Caco-2 (cell line): ENCODE measurements at places on chromosomes 2 and 18. TPM values are rescaled to one million over a fixed set of nuclear protein-coding genes. Genes with fewer than 3 reads are reported as not detected.
A peak's percentile ranks its signal among the peaks of the same experiment; 100 is the strongest.

GRCh38 chr2:239609162-239609561 is 208.3 kb upstream of the HDAC4 start:
- no peaks in the 10 kb centered on the region for H3K36me3 ChIP-seq
- no peak overlapping the region for H3K4me3 ChIP-seq
- no peaks in the 10 kb centered on the region for H3K27me3 ChIP-seq
- DNase-seq: no peak
- H3K4me1 ChIP-seq: no peaks in the 10 kb centered on the region

DNA sequence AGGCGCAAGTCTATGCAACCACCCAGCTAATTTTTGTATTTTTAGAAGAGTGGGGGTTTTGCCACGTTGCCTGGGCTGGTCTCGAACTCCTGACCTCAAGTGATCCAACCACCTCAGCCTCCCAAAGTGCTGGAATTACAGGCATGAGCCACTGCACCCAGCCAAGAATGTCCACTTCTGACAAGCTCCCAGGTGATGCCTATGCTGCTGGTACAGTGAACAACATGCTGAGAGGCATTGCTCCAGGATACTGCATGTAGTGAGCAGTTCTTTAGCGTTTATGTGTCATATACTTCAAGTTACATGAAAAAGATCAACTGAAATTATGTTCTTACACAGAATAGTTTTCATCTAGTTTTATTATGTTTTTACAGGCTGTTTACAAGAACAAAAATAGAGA is 17.2 kb upstream of the ELAC1 start:
- no peaks in the 10 kb centered on the region for H3K4me1 ChIP-seq
- H3K36me3 ChIP-seq: no peaks in the 10 kb centered on the region
- no peak for DNase-seq
- H3K27ac ChIP-seq: no peak overlapping the region
- no peak overlapping the region for H3K4me3 ChIP-seq
- no peaks in the 10 kb centered on the region for H3K27me3 ChIP-seq

GRCh38 chr2:238685713-238686112 is 162.2 kb upstream of the TWIST2 start:
- H3K4me1 ChIP-seq: no peaks in the 10 kb centered on the region
- DNase-seq: no peak
- no peak overlapping the region for H3K4me3 ChIP-seq
- no peaks in the 10 kb centered on the region for H3K36me3 ChIP-seq
- no peak overlapping the region for H3K27ac ChIP-seq

Gene DUSP2
- 13.4 and 13.6 TPM in 2 replicates for total RNA-seq

- no peaks in the 10 kb centered on the region for H3K27me3 ChIP-seq
- H3K36me3 ChIP-seq: no peaks in the 10 kb centered on the region
- peak; percentile 42 for DNase-seq
- peak overlapping the region; percentile 99 for H3K4me3 ChIP-seq
Observed at GRCh38 chr2:68251855-68252399, 405 bp downstream of the PPP3R1 start.
